ENCODE measurements at places on chromosomes 4 and X. TPM values are rescaled to one million over a fixed set of nuclear protein-coding genes. Genes with fewer than 3 reads are reported as not detected.

ZNF827 gene
- 4.9 TPM for total RNA-seq

RBM46 gene
- not detected for total RNA-seq

HSD17B13 gene
- not detected for total RNA-seq

AMBN gene
- not detected for total RNA-seq

NEUROG2 gene
- total RNA-seq: not detected

AKAP17A gene
- total RNA-seq: 13.0 TPM

RASSF6 gene
- 1.8 TPM for total RNA-seq

ARMCX4 gene
- total RNA-seq: 3.1 TPM

NPY1R gene
- 0.16 TPM for total RNA-seq

ETDA gene
- total RNA-seq: not detected

P2RY8 gene
- 0.52 TPM for total RNA-seq

PHOX2B gene
- not detected for total RNA-seq

ADH1C gene
- total RNA-seq: 0.64 TPM

TLR10 gene
- 0.40 TPM for total RNA-seq

FATE1 gene
- not detected for total RNA-seq

FGFR3 gene
- 150 TPM for total RNA-seq

NEIL3 gene
- total RNA-seq: 3.8 TPM

PLP1 gene
- total RNA-seq: 0.04 TPM

MUC7 gene
- not detected for total RNA-seq

SSX4 gene
- not detected for total RNA-seq

FGF2 gene
- 0.68 TPM for total RNA-seq

KIAA1210 gene
- total RNA-seq: not detected

SPANXN2 gene
- total RNA-seq: not detected

NAT8L gene
- total RNA-seq: 0.04 TPM

TMEM35A gene
- total RNA-seq: 1.1 TPM
